ENCODE measurements at places on chromosomes 7 and 10. TPM values are rescaled to one million over a fixed set of nuclear protein-coding genes. Genes with fewer than 3 reads are reported as not detected.

Gene GRM3
- total RNA-seq, result not detected

Gene CRHR2
- total RNA-seq, result not detected

- DNase-seq, result no peak
Measured at GRCh38 chr7:117319181-117319580, 3.7 kb downstream of the WNT2 start.

DNA sequence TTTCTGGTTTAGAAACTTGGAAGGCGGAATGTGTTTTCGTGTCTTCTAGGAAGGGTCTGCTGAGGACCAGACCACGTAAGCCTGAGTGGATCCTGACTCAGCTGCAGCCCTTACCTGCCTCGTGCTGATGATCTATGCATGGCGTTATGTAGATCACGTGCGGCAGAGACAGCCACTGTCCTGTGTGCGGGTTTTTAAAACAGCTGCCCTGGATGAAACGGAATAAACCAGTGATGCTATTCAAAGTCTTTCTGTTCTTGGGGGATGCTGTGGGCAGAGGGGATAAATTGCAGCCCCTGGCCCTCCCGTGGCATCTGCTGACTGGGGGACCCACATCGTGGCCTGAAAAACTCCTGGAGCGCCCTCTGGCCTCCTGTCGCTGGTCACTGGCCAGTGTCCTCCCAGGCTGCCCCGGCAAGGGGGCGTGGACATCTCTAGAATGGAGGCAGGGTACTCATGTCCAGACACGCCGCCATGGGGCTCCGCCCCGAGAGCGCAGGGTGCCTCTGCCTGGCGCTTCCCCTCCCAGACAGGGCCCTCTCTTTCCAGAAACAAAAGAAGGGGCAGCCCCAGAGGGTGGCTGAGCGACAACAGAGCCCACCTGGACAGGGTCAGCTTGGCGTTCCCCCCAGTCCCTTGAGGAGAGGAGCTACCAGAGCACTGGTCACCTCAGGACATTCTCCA is 13.2 kb downstream of the ALKBH4 start:
- DNase-seq, result no peak

GRCh38 chr10:88116971-88117626 is 253.7 kb downstream of the PTEN start:
- DNase-seq, result no peak

DNA sequence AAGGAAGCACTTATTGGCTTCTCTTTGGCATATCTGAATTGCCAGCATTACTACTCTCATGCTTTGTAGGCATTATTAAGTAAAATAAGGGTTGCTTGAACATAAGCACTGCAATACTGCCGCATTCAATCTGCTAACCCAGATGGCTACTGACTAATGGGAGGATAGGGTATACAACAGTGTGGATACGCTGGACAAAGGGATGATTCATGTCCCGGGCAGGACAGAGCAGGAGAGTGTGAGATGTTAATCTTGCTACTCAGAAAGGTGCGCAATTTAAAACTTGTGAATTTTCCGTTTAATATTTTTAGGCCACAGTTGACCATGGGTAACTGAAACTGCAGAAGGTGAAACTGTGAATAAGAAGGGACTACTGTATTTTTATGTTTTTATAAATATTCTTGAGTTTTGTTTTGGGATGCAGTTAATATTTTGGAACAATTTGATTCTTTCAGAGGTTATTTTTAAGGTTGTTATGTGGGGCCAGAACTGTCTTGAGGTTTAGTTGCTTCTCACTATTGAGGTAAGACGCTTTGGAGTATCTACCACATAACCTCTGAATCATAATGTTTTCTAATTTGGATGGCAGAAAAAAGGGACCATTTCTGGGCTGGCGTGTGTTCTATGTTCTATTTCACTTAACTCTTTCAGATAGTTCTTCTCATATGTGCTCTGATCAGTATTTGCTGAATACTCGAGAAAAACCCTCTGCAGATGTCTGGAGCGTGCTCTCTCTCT is 75.7 kb upstream of the SYPL1 start:
- no peak for DNase-seq
